Midbrain (tissue), 1 donor: ENCODE measurements at places on chromosomes 3 and 15.

GRCh38 chr15:71914092-71914491 is 103.7 kb downstream of the NR2E3 start:
- DNase-seq = no peak

GRCh38 chr3:2910997-2911396 is 199.2 kb downstream of the IL5RA start:
- no peak for DNase-seq

GRCh38 chr3:181709537-181710279 is 2.0 kb upstream of the SOX2 start:
- peak; percentile 75 for DNase-seq

- DNase-seq = no peak
Observed at GRCh38 chr3:42446111-42447050, 36.0 kb upstream of the LYZL4 start.

DNA sequence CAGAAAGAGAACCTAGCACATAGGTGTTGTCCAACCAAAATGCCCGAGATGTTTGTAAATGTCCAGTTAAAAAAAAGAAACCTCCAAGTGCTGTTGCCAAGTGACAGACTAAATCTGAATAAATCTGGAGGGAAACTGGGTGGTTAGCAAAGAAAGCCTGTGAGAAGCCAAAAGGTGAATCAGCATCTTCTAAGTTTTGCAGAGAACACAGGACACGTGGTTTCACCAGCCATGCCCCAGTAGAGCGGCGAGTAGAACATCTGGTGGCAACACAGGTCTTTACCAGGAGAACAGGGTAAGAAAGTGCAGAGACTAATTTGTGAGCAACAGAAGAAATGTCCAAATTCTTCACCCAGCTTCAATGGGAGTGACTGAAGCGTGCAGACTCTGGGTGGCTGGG is 986.0 kb downstream of the ROBO2 start:
- no peak for DNase-seq

DNA sequence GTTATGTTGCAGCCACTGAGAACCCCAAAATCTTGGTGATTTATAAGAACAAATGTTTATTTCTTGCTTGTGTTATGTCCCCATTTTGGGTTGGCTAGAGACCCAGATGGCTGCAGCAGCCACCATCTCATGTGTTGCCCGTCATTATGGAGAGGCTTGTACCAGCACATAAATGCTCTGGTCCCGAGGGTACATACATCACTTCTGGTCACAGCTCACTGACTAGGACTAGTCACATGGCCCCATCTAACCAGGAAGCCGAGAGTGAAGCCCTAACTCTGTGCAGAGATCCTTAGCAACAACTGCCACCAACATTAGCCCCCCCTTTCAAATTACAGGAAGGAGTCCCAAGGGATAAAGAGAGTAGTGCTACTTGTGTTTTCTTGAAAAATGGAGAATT is 25.5 kb upstream of the HACD2 start:
- no peak for DNase-seq
